ENCODE measurements at places on chromosomes 2 and 18.

GRCh38 chr2:26722328-26722727 lies 29.8 kb downstream of the KCNK3 start:
- DNase-seq, result no peak

DNA sequence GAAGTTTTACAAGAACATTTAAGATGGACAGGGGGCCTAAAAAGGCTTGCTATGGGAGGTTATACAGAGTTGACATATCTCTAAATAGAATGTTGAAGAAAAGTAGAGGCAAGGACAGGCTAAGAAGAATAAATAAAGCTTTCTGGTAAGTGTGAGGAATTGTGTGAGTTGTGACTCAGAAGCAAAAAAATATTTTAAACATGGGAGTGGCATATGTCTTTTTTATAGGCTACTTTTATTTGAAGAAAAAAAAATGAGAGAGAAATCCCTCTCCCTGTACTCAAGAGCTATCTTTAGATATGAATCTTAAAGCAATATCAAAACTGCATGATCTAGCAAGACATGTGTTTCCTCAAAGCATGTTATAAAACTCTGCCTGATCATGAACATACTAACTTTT lies 41.1 kb downstream of the RAB3GAP1 start:
- DNase-seq, result no peak

- DNase-seq, result no peak
Measured at GRCh38 chr18:47418746-47419145, 167.3 kb upstream of the SKOR2 start.

- no peak for DNase-seq
Measured at GRCh38 chr18:59767732-59768131, 70.5 kb upstream of the CCBE1 start.

DNA sequence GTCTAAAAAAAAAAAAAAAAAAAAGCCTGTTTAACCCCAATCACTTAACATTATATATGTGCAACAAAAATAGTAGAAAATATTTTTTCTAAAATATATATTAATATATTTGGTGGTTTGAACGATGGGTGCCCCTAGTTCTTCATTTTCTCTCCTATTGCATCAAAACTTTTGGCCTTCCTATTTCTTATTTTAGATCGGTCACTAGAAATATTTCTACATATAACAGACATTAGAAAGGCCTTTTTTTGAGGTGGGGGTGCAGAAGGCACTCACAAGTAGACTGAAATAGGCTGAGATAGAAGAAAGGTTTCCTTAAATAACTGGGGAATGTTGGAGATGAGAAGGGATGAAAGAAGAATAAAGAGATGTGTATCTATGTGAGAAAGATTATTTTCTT lies 49.3 kb upstream of the AP1S3 start:
- no peak for DNase-seq

DNA sequence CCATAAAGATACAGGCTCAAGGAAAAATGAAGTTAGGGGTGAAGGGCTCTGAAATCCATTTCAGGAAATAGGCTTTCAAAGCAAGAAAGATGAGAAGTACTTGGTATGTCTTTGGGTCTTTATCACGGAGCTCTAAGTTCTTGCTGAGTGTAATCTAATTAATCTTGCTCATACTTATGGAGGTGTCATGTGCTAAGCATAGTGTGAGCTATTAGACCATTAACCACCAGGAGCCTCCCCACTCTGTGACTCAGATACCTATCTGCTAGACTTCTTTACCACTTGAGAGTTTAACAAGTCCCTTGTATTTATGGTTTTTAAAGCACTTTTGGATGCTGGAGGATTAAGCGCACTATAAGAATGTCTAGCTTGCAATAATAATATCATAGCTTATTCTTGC lies 678.7 kb downstream of the EPHA4 start:
- DNase-seq, result no peak

GRCh38 chr18:2983296-2983695 lies 29.6 kb downstream of the LPIN2 start:
- no peak for DNase-seq

- DNase-seq, result no peak
Measured at GRCh38 chr2:174341995-174342685, 7.4 kb downstream of the SP9 start.

DNA sequence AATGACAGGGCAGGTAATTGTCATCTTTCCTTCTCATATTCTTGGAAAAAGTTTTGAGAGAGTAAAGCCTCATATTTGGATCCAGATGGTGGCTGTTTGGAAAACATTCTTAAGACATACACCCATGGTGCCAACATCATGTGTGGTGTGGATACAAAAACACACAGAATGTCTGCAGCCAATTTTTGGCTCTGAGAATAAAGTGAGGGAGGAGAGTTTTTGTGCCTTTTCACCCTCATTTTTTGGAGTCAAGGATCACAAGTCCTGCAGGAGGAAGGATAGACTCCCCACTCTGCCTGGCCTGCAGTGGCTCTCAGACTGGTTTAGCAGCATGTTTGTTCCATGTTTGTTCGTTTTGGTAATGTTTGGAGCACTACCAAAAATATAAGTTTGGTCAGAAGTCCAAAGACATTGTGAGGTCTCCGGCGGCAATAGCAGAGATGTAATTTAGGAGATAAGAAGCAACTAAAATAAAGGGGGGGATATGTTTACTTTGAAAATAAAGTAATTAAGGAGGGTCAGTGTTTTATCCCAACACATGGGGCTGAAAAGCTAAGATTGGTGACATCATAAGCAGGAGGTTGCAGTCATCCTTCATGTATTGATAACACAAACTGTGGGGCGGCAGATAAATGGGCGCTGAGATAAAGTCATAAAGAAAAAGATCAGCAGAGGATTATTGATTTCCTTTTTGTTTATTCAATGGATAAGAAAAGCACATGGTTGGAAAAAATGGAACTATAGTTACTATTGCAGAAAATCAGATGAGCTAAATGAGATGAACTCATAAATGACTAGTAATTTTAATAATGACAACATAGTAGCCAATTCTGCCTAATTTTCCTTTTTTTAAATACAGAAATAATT lies 655 bp downstream of the NOSTRIN start:
- no peak for DNase-seq

GRCh38 chr18:35526495-35527059 lies 28.8 kb upstream of the INO80C start:
- DNase-seq, result no peak

DNA sequence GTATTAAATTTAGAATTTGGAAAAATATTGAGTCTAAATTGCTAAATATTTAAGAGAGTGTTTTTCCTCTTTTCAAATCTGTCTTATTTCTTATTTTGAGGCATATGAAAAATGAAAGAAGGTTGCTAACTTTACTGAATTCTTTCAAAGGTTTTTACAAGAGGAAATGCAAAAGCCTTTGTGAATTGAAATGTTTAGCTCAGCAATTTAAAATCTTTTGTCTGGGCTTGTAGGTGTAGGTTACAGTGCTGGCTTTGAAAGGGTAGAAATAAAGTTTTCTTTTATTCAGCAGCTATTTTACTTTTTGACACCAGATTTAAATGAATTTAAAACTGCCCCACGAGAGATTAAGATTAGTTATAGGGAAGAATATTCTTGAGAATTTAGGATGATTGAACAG lies 192.0 kb downstream of the CDH7 start:
- no peak for DNase-seq

DNA sequence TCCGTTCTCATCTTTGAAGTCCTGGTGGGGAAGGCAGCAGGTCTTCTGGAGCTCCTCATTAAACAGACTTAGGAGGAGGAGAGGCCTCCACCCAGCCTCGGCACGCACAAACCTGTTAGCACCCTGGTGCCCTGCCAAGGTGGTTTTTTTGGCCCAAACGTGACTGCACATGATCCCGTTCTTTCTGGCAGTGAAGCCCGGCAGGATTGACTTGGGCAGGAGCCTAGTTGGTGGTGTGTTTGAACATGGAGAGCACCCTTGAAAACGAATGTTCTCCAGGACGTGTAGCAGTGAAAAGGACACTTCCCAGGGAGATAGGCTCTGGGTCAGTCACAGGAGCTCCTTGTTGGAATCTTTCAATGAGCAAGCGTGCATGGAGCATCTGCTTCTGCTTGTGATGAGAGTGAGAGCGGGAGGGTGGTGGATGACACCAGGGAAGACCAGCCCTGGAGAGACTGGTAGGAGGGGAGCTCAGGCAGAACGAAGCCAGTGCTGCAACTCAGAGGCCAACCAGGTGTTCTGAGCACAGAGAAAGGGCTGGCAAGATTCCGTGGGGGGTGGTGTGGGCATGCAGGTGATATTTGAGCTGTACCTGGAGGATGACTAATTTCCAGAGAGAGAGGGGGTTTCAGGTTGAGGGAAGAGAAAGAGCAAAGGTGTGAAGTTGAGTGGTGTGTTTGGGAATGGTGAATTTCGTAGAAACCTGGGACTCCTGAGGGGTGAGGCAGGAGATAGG lies 73.8 kb downstream of the TANC1 start:
- no peak for DNase-seq

GRCh38 chr2:62423883-62424458 lies 82.0 kb downstream of the TMEM17 start:
- DNase-seq, result no peak

- no peak for DNase-seq
Measured at GRCh38 chr2:212154477-212154878, 384.1 kb downstream of the ERBB4 start.

DNA sequence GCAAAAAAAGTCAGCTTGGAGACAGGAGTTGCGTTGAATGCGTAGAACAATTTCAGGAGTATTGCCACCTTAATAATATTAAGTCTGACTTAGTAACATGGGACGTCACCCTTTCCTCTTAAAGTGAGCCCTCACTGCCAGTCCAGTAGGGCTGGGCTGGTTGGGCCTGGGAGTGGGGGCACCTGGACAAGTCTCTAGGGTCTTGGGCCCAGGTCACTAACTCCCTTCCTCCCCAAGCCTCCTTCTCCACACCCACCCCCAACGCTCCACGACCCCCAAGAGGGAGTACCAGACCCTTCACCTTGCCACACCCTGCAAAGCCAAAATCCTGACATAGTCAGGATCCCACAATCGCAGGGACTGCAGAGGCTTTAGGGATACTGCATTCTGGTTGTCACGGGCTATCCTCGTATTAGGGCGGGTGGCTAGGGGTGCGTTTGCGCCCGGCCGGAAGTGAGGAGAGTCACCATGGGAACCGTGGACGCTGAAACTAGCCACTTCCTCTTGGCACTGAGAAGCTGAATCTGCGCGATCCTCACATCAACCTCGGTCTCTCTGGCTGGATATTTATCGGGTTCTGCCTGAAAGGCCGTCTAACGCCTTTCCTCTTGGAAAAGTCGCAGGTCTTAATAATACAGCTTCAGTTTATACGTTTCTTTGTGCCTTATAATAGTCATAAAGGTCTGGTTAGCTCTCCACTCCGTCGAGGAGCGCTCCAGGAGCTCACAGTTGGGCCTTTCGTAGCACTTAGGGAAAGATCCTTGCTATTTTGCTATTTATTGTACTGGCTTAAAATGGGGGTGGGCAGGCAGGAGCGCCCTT lies 10.3 kb upstream of the CXXC1 start:
- no peak for DNase-seq

DNA sequence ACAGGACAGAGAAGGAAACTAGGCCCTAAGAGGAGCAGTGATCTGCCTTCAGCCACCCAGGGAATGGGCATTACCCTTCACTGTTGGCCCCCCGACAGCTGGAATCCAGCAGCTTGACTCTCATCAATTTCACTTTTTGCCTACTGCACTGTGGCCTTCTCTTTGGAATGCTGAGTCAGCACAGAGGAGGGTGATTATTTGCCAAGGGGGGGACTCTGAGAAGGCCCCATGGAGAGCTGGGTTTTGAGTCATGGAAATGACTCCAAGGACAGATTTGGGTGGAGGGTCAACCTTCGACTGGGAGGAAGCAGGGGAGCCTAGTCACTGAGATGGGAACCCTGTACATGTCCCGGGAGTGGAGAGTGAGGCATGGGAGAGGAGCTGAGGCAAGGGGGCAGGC lies 38.1 kb upstream of the NTSR2 start:
- no peak for DNase-seq

DNA sequence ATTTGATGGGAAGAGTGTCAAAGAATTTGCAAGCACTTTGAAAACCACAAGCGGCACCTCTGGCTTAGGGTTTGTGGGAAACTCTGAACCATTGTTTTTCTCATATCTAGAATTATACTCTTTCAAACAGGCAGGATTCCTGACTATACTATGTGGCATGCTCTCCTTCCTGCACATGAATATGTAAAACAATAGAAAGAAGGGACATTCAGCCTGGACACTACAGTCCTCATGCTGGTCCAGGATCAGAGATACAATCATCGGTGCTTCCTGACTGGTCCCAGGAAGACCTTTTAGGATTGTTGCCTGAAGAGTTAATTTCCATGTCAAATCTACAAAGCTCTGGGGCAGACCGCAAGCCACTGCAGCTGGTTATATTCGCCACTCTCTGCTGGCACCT lies 55.7 kb upstream of the RASGRP3 start:
- no peak for DNase-seq

DNA sequence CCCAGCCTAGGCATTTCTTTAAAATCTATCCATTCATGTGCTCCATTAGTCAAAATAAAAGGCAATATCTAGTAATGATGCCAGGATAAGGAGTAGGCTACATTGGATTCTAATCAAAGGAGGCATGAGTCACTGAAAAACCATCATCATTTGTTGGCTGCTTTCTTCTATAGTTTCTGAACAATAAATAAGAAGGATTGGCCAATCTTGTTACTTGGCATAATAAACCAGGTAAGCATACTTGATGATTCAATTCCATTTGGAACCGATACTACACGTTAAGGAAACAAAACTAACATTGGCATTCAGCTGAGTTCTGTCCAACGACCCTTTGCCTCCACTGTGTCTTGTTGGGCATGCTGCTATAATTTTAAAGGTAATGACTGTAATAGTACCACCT lies 27.2 kb downstream of the ATP8B1 start:
- no peak for DNase-seq

DNA sequence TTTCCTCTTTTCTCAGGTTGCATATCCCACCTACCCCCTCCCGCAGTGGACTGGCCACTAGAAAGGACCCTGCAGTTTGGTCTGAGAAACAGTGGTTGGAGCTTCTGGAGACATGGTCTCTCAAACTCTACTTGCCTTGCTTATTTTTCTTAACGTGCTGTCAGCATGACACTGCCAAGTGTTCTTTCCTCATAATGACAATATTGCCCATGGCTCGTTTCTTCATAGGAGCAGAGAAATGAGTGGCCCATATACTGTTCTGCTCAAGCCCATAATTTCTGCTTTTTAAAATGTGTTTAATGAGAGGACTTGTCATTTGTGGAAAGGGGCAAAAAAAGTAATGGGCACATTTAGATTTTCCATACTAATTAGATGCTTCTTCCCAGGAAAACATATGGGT lies 828.7 kb downstream of the BCL11A start:
- DNase-seq, result no peak

- DNase-seq, result no peak
Measured at GRCh38 chr2:201257381-201257955, 2.9 kb upstream of the CASP8 start.

DNA sequence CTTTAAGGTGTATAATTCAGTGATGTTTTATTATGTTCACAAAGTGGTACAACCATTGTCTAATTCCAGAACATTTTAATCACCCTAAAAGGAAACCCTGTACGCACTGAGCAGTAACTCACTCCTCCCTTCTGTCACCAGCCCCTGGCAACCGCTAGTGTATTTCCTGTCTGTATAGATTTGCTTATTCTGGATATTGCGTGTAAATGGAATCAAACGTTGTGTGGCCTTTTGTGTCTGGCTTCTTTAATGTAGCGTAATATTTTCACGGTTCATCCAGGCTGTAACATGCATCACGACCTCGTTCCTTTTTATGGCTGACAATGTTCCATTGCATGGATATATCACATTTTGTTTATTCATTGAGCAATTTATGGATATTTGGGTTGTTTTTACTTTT lies 8.3 kb downstream of the ZDBF2 start:
- DNase-seq, result no peak
